Stimulated activated CD4-positive, alpha-beta T cell treated with anti-CD3 and anti-CD28 coated beads, Interleukin-2, amount 100 ng/mL, for 48 hours (primary cell): ENCODE measurements at places on chromosomes 4 and X.

DNA sequence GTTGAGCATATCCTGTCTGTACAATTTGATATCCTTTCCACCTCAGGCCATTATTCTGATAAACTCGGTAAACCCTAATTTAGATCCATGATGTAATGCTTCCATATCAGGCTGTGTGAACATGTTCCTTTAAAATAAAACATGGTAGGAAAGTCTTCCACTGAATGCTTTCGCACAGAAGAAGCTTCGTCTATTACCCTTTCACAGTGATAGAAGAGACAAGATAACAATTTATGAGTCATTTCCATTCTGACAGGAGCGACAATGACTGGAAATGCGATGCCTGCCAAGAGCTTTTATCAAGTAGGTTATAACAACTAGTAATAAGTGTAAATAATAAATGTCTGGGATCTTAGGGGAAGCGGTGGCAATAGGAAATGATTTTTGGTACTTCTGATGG lies 98.8 kb downstream of the TTC29 start:
- no peak for DNase-seq

DNA sequence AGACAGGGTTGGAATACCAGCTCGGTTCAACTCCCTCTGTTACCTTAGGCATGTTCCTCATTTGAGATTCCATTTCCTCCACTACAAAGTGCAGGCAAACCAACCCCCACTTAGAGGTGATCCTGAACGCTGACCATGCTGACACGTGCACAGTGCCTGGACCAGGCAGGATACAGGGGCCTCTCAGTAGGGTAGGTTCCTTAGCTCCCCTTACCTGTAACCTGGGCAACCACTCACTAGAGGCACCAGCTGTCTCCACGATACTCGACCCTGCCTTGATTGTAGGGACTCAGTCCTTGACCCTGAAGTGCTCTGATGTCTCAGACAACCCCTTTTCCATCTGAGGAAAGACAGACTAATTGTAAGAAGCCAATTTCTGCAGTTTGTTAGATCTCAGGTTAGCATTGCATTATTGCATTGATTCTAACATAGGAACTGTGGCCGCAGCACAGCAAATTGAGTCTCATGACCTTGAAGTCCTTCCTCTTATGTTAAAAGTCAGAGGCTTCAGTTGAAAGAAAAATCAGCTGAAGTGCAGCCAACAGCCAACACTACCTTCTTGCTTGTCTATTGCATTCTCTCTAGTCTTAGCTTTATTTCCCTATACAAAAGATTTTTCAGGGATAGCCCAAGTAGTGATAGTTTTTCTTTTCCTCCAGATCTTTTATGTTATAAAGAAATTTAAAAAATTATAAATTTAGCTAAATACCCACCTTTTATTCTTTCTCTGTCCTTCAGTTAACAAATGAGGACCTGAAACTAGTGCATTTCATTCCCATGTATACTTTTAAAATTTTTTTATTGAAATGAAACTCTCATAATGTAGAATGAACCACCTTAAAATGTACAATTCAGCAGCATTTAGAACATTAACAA lies 11.2 kb upstream of the C1QTNF7 start:
- DNase-seq = no peak

GRCh38 chr4:114674080-114674479 lies 75.5 kb downstream of the UGT8 start:
- DNase-seq = no peak

GRCh38 chrX:118272242-118272641 lies 73.7 kb upstream of the WDR44 start:
- DNase-seq = no peak

GRCh38 chr4:26899991-26900390 lies 39.4 kb downstream of the STIM2 start:
- no peak for DNase-seq

GRCh38 chr4:62015043-62015739 lies 815.1 kb downstream of the ADGRL3 start:
- DNase-seq = no peak

DNA sequence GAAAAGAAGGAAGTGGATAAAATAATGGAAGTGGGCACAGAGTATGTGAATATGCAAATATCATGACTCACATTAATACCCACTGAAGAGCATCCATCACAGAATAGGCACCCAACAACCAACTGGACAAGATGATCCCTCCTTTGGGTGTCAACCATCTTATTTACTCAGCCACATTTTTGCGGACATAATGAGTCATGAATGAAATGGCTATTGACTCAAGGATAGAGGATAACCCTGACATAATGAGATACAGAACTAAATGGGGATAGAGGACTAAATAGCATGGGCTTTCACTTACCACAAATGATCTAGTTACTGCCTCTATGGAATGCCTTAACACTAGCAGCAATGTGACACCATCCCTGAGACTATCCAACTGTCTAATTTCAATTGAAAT lies 224.7 kb downstream of the ANTXR2 start:
- no peak for DNase-seq

- no peak for DNase-seq
These were observed 287.2 kb downstream of the OPHN1 start for GRCh38 chrX:68146054-68146453.

DNA sequence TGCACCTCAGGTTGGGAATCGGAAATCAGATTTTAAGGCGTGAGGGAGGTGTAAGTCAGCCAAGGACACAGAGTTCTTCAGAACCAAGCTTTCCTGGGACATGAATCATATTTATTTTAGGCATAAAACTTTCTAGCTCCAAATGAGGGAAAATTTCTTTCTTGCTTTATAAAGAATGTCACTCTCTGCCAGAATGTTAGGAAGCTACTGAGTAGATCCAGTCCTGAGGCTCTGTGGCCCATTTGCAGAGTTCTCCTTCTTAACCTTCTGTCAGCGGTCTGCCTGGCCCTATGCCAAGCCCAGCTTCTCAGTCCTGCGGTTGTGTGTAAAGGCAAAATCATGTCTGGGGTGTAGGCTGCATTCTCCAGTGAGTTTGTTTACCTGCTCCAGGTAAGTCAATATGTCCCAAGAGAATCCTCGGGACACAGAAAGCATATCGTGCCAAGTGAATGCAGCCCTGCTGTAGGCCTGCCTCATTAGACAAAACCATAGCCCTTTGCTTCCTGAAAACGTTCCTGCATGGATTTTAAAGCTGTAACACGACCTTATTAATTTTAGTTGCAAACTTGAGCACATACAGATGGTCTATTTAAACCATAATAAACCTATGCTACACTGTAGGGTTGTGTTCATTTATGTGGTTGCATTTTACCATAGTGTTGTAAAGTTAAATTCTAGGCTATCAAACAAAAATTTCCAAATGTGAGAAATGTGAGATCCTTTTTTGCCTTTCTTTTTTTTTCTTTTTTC lies 29.2 kb upstream of the CCNI start:
- DNase-seq = no peak

GRCh38 chr4:3237712-3238560 lies 11.0 kb upstream of the MSANTD1 start:
- no peak for DNase-seq
